HS-27A (cell line): ENCODE measurements at places on chromosomes 16 and 17.

GRCh38 chr17:81552244-81553017 is at the start of gene FAAP100:
FAAP100 (minus strand) TSS chr17:81552353; CDS start chr17:81552330, 23 bp downstream.
- DNase-seq, result no peak

GRCh38 chr17:81706232-81706611 is 3.1 kb downstream of the MRPL12 start:
- no peak for DNase-seq

DNA sequence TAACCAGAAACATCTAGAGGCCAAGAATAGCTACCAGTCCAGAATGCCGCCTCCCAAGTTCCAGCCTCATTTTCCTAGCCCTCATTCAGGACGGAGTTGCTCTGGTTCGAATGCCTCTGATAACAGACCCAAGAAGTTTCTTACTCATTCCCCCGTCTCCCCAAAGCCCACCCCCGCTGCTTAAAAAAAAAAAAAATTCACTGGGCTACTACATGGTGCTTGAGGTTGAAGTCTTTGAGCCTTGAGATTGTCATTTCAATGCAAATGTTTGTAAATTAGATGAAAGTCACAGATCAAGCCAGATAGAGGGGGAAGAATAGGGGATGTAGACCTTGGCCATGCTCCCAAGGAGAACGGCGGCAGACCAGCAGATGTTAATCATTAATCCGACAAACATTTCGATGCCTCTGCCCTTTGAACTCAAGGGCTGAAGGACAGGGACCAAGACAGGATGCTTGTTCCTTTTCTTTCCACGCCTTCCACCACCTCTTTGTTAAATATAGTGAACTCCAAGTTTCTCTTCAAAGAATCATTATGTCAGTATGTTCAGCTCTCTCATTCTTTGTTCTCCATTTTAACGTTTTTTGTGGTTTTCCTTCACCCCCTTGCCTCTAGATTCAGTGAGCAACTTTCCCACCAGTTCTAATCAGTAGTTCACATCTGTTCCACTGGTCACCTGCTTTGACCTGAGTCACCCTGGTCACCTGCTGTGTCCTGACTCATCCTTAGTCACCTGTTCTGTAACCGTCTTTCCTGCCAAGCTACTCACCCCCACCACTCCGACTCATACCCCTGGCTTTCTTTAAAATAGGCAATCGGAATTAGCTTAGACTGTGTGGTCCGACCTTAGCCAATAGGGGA is 190.3 kb downstream of the CPPED1 start:
- DNase-seq, result no peak

GRCh38 chr17:48645639-48646182 is 19.6 kb upstream of the HOXB9 start:
- DNase-seq, result no peak

- DNase-seq, result peak; percentile 57
Measured at GRCh38 chr16:55494994-55495421, 13.9 kb upstream of the LPCAT2 start.

DNA sequence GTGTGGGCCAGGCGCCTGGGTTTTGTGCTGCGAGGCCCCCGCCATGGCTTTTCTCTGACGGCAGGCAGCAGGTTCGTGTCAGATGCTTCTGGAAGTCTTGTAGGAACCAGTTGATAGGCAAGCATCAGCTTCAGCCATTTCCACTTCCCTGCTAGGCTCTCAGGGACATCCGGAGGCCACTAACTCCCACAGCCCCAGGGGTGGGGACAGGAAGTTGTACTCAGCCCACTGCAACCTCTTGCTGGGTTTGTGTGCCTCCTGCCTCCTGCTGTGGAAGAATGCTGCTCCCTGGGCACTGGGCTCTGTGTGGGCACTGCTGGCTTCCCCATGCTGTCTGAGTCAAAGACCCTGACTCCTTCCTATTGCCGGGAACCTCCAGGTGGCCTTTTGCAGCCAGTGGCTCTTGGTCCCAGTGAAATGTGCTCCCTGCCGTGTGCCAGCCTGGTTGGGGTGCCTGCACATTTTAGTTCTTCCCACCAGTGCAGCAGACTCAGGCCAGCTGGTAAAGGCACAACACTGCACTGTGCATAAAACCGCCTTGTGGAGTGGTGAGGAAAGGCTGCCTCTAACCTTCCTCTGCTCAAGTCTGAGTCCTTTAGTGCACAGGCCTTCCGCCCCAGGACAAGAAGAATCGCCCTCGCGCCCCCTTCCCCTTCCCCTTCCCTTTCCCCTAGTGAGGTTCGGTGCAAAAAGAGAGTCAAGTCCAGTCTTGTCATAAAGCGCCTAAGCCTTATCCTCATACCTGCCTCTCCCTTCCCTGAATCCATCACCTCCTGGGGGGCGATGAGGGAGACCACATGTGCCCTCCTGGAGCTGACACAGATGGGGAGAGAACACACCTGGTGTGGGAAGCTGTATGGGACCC is 16.6 kb downstream of the LDHD start:
- no peak for DNase-seq

DNA sequence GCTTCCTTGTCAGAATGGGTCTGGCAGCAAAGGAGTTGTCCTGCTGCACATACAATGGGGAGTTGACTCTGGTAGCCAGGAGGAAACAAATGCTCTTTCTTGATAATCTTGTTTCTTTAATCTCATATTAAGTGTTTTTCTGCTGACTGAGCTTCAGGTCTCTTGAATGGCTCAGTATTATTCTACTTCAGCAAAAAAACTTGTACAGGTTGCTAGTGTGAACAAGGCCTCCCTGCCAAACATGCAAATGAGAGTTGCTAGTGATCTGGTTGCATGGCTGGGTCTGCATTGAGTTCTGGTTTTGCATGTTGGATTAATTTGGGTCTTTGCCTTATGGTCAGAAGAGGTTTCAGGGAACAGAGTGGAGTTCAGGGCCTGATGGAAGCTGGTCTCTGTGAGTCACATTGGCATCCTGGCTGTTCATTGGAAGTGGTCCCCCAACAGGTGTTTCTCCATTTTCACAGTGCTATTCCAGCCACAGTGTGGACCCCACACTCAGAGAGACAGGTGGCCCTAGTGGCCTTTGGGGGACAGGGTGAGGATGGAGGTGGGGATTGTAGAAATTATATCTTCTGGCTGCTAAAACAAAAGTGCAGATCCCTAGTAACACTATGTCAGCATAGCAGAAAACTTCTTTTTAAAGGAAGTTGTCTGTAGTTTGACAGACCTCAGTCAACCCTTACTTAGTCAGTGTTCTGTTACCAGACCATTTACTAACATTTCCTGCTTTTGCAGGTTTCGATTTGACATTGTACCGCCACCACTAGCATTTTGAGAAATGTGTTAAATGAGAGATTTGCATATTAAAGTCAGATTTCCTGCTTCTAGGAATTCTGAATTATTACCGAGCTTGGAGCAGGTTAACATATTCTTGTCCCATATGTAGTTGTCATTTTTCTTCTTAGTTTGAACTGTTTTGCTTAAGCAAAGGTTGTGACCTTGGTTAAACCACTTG is 47.1 kb downstream of the EPN2 start:
- no peak for DNase-seq

GRCh38 chr17:8048236-8048635 is 9.4 kb downstream of the ALOX15B start:
- DNase-seq, result no peak

GRCh38 chr16:68276223-68276622 is 11.9 kb downstream of the SLC7A6 start:
- no peak for DNase-seq

DNA sequence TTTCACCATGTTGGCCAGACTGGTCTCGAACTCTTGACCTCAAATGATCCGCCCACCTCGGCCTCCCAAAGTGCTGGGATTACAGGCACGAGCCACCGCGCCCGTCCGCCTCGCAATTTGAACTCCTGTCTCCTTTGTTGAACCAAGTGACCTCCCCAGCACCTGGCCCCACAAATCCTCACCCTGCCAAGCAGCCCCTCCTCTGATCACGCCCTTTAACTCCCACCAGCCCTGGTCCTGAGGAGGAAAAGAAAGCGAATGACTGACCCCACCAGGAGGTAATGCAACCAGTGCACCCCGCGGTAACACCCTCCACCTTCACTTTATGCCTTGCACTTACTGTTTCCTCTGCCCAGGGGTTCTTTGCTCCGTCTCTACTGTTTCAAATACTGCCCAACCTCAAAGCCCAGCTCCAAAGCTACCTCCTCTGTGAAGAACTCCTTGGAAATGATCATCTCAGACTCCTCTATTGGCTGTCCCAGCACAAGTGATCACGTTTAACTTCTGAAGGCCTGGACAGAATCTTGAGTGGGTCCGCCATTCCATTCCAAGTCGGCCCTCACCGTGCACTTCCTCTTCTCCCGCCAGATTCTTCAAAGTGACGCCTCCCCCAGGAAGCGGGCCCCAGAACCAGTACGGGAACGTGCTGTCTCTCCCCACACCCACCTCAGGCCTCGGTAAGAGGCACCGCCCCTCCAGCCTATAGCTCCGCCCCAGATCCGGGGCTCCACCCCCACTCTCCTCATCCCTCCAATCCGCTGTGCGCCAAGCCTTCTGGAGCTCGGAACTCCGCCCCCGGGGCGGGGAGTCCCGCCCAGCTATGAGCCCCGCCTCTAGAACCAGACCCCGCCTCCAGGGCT is 4.4 kb downstream of the CD19 start:
- DNase-seq, result no peak

GRCh38 chr17:56144223-56144622 is 9.1 kb upstream of the ANKFN1 start:
- no peak for DNase-seq

- DNase-seq, result no peak
Measured at GRCh38 chr17:7137171-7137943, 22.7 kb upstream of the ASGR2 start.
